Stimulated activated naive B cell treated with anti-CD40 and anti-IgM and Interleukin-4, amounts not matched to agents 10 μg/mL and 1 μg/mL and 100 μg/mL, for 72 hours (primary cell): ENCODE measurements at places on chromosomes 3 and 15.

DNA sequence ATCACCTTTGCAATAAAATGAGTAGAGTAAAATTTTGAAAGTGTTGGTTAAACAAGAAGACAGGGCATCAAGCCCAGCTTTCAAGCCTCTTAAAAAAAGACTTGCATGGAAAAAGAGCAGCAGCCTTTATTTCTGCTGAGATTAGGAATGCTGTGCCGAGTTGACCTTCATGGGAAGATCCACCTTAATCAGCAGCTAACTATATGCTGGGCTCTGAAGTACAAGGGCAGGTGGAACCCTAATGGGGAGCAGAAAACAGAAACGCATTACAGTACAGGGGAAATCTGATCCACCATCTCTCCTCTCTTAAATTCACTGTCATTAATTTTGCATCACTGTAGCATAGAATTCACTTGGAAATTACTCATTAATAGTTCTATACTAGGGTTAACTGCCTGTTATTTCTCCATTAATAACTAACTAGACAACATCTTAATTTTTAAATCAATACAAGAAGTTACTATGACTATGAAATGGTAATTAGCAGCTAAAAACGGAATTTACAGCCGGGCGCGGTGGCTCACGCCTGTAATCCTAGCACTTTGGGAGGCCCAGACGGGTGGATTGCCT, 133.6 kb downstream of the GHSR start:
- no peak for DNase-seq

DNA sequence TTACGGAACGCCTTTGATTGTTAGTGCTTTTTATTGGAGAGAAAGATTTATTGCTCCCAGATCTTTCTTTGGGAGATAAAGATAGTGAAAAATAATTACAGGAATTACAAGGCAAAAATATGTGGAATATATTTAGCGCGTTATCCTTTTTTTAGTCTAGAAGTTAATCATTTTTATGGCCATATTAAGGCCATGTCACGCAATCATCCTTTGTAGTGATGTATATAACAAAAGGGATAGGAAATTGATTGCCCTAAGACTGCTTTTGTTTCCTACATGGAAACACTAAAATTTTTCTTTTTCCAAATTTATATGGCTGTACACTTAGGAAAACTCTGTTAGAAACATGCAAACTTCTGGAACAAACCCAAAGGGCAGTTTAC, 1.5 kb downstream of the TRPC1 start:
- no peak for DNase-seq

- no peak for DNase-seq
These were observed 82.3 kb downstream of the LPP start for GRCh38 chr3:188236271-188236670.

- DNase-seq = no peak
These were observed 70.5 kb upstream of the KLHL25 start for GRCh38 chr15:85865070-85865684.

GRCh38 chr15:85027033-85027380, 45.4 kb downstream of the PDE8A start:
- no peak for DNase-seq

- DNase-seq = no peak
These were observed 36.8 kb downstream of the MTMR10 start for GRCh38 chr15:30954674-30955073.

DNA sequence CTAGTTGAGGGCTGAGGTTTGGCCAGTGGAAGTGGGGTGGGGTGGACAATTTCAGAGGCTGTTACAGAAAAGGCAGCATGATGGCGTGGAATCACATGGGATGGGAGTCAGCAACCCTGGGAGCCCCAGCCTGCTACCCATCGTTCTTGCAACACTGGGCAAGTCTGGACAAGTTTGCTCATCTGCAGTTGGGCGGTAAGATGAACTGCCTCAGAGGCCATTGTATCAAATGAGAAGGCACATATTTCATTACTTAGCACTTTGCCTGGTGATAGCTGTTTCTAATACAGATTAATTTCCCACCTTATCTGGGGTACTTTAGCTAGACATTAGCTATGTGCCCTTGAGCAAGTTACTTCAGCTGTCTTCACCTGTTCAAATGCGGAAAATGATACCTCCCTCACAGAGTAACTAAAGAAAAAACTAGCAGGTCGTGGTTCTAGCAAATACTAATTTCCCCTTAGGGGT, 248.9 kb downstream of the THSD4 start:
- no peak for DNase-seq

DNA sequence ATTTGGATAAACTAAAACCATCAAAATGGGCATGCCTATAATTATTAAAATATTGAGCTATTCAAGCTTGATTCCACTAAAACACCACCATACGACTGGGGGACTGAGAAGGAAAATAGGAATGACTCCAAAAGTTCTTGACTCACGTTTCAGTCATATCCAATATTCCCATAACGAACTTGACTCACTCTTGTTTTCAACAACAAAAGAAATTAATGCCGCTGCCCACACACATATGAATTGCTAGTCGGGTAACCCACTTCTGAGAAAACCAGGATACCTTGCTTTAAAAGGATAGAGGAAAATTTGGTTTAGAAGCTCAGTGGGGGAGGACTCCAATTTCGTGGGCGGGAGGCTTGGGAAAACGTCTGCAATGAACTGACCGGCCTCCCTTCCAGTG, 5.2 kb downstream of the HTR3C start:
- no peak for DNase-seq

DNA sequence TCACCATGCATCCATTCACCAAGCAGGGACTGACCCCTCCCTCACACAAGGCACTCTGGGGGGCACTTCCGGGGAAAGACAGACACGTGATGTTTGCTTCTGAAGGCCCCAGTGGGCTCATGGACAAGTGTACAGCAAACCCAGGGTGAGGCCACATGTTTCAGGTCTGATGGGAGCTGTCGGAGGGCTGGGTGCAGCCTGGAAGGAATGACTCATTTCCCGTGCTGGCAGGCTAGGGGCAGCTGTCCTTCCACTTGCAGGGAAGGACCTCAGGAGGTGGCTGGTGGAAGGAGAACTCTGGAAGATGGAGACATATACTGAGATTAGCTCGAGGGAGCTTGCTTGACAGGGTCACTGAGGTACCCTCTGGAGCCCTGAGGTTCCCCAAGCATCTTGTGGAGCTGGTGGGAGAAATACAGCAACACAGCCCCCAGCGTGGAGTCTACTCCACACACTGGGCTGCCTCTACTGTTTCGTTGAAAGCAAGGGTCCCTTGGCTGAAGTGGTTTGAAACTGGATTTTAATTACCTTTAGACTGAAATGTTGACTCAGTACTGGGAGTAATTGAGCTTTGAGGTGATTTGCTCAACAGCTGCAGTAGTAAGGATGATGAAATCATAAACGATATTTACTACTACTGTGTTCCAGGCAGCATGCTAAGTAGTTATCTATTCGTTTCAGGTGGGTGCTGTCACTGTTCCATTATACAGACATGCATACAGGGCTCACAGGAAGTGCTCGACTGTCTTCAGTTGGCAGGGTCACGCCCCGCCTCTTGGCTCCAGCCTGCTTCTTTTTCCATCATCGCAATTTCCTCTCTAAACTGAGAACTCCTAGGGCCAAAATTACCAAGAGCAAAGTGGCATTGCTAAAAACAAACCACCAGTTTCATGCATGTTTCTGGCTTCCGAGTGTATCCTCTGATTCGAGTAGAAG, 230.4 kb downstream of the ADAMTS17 start:
- no peak for DNase-seq

DNA sequence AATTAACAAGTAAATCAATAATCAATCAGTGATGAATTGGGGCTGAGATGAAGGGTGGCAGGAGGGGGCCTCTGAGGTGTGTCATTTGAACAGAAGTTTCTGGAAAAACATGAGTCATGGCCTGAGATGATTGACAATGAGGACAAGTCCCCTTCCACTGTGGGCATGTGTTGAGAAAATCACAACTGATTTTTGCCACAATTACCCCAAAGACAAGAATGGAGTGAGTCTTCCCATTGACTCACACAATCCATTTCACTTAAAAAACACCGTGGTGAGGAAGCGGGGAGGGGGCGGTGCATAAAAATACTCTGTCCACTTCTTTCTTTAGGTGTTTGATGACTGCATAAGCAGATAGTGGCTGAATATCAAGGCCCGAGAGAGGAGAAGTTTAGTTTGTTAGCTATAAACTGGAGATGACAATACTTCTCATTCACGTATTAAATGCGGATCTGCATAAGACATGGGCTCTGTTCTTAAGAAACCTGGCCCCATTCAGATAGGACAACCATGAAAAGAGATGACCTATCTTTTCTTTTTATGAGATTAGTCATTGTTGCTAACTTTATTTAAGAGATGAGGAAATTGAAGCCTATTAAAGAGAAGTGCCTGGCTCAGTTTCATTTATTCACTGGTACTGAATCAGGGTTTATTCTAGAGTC, 34.7 kb downstream of the SHC4 start:
- DNase-seq = no peak

- DNase-seq = no peak
These were observed 113.1 kb downstream of the NUP210 start for GRCh38 chr3:13307041-13307440.

DNA sequence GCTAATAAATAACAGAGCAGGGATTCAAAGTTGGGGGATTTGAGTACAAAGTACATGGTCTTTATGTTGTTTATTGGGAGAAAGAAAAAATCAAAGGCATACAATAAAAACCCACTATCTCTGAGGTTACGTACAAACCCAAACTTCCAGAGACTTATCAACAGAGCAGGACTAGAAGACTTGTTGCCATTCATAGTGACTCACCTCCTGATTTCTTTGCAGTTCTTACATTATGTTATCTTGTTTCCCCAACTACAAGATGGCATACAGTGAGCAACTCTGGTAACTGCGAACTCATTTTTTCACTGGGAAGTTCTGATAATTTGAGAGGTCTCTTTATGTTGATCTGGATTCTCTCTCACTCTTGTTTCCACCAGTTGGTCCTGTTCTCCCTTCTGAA, 80.6 kb upstream of the ETV5 start:
- DNase-seq = no peak

GRCh38 chr3:56421205-56421604, 47.1 kb downstream of the ERC2 start:
- DNase-seq = no peak

GRCh38 chr15:79190093-79190492, 92.4 kb upstream of the ANKRD34C start:
- DNase-seq = no peak

DNA sequence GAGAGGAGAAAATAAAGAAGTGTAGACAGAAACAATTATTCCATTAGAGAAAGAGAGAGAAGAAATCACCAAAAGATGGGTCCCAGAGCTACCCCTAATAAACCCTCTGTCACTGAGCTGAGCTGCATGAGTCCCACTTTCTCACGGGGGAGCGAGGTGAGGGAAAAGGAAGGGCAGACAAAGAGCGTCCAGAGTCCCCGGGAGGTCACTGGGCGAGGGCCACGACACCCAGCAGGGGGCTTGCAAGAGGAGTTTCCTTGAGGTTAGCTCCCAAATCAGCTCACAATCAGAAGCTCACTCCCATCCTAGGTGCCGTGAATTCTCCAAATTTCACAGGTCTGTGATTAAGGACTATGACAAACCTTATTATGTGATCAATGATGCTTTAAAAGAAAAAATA, 62.3 kb downstream of the XXYLT1 start:
- no peak for DNase-seq

GRCh38 chr15:78708713-78709260, 67.8 kb upstream of the CHRNB4 start:
- DNase-seq = no peak

DNA sequence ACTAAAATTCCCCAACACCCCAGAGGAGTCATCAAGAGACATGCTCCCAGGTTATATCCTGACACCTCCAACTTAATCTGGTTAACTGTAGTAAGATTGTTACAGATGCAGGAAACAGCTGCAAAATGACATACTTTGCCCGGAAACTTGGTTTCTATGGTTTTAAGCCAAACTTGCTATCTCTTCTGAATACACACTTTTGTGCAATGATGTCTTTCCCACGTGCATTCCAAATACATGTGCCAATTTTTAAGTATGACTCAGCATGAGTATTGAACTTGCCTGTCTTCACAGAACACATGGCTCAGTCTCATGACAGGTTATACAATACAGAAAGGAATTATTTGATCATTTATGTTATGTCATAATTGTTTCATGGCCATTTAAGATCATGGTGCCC, 207.0 kb upstream of the DCBLD2 start:
- DNase-seq = no peak

DNA sequence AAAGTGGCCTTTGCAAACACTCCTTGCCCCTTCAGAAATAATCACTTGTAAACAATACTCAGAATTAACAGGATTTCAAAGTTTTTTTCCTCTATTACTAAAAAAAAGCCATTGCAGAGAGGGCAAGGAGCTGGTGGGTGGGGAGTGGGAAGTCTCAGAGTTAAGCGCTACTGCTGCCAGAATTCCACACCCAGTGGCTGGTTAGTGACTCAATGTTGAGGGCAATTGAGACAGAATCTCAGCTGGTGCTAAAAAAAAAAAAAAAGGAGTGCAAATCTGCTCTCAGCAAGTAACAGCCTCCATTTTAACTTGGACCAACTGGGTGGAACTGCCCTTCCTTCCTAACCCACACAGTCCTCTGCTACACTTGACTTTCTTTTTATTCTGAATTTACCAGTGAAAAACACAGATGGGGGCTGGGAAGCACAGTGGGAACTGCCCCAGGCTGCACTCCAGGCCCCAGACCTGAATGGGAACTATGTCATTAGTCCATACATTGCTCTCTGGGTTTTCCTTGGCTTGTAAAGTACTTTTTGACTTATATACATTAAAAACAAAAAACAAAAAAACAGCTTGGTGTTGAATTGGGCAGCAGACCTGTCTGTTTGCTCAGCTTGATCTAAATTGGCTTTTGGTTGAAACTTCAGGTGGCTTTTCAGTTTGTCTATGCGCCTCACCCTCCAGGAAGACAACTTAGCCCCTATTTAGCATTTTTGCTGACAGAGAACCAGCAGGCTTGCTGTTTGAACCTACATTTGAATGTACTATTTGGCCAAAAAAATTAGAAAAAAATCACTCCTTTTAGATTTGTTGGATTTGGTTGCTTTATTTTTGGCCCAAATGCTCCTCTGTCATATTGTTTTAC, 357.8 kb upstream of the TBL1XR1 start:
- DNase-seq = no peak

DNA sequence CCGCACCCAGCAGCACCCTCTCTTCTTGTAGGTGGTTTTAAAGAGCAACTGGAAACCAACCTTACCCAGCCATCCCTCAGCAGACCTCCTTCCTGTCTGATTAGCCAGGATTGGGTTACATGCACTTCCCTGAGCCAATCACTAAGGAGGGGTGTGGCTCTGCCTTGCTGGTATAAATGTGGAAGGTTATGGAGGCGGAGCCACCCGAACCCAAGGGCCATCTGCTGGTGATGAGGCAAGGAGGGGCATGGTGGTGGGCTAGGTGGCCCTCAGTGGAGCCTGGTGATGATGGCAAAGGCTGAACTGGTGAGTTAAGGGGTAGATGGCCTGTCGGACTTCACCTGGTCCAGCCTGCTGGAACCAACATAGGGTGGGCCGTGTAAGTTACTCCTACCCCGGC, 39.8 kb downstream of the CCDC33 start:
- no peak for DNase-seq
